ENCODE measurements at places on chromosomes 2 and 18.
A peak's percentile ranks its signal among the peaks of the same experiment; 100 is the strongest.

DNA sequence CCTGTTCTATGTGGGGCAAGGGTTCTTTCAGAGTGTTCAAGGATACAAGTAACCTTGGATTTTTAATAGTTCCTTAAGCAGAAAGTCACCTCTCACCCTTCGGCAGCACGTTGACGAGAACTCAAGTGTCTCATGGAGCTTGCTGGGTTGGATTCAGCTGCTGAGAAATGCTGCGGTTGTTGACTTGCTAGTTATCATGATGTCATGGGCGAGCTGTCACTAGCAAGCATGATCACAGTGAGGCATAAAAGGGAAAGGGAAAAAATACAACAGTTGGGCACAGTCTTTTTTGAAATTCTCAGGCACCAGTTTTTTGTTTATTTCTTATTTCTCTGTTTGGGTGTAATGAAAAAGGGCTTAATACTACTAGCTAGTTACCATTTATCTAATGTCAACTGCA, 53.2 kb downstream of the ADCYAP1 start:
- no peak for DNase-seq

GRCh38 chr2:239927424-239927981, 97.6 kb downstream of the NDUFA10 start:
- peak; percentile 47 for DNase-seq

- DNase-seq = no peak
Measured at GRCh38 chr2:15920696-15921095, 19.7 kb upstream of the MYCN start.

GRCh38 chr2:136117391-136117841, 533 bp downstream of the CXCR4 start:
- DNase-seq = peak; percentile 51

- no peak for DNase-seq
Measured at GRCh38 chr2:28639092-28639691, 112.4 kb upstream of the PPP1CB start.

DNA sequence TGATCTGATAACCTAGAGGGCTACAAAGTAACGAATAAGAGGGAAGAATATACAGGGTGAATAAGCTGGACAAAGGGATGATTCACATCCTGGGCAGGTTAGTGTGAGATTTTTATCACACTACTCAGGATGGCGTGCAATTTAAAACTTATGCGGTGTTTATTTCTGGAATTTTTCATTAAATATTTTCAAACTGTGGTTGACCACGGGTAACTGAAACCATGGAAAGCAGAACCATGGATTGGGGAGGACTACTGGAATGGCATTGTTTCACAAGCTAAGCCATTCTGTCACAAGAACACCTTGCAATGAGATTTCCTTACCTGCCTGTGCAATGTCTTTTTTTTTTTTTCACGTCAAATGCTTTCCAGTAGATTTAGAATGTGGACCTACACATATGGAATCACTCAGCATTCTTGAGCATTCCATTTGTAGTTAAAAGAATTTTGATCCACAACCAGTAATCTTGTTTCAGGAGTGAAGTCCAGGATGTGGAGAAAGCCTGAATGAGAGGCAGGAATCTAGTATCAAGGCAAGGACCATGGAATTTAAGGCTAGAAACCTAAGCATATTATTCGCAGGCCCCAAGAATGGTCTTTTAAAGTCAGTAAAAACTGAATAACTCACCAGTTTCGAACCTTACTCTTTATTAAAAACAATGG, 8.0 kb upstream of the CDK15 start:
- peak; percentile 31 for DNase-seq

GRCh38 chr2:2033691-2034090, 289.4 kb upstream of the PXDN start:
- DNase-seq = no peak
